G401 (cell line): ENCODE measurements at places on chromosomes 1 and 21.

DNA sequence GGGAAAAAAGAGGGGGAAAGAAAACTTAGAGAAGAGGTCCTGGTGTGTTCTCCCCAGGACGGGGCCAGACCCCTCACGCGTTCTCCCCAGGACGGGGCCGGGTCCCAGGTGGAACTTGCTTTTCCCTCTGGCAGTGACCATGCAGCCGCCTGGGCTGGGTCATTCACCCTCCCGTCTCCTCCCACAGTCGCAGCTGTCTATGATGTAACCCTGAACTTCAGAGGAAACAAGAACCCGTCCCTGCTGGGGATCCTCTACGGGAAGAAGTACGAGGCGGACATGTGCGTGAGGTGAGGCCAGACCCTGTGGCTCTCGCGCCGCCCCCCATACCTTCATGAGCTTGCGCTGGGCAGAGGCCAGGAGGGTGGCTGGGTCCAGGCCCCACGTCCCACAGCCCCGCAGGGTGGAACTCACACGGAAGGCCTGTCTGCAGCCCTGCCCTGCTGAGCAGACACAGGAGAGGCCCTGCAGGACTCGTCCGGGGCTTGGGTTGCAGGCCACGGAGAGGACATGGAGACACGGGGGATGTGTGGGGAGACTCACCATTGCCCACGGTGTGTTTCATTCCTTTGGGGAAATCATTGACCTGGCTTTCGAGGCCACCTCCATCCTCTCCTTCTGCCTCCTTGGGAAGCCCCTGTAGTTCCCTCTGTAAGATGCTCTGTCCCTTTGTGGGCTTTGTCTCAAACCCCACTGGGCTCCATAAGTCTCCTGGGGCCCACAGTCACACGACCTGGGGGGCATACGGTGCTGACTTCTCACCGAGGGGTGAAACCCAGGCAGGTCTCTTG lies 40.7 kb upstream of the TRAPPC10 start:
- DNase-seq, result no peak

DNA sequence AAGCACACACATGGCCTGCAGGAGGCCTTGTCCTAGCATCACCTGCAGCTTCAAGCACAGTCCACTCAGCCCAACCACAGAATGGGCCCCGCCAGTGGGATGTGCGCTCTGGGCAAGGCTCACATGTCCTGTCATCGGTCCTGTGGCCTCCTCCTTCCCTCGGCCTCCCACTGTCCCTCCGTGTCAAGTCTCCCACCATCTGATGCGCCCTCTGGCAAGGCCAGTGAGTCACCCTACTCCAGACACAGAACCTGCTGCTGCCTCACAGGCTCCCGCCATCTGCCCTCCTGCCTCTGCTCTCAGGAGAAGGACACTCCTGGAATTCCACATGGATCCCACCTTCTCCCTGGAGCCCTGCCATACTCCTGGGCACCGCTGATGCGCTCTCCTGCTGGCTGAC lies 14.2 kb downstream of the KCNAB2 start:
- no peak for DNase-seq

GRCh38 chr1:34858901-34859445 lies 576 bp downstream of the SMIM12 start:
- no peak for DNase-seq

- DNase-seq, result no peak
Measured at GRCh38 chr1:180451504-180451903, 50.9 kb downstream of the ACBD6 start.

DNA sequence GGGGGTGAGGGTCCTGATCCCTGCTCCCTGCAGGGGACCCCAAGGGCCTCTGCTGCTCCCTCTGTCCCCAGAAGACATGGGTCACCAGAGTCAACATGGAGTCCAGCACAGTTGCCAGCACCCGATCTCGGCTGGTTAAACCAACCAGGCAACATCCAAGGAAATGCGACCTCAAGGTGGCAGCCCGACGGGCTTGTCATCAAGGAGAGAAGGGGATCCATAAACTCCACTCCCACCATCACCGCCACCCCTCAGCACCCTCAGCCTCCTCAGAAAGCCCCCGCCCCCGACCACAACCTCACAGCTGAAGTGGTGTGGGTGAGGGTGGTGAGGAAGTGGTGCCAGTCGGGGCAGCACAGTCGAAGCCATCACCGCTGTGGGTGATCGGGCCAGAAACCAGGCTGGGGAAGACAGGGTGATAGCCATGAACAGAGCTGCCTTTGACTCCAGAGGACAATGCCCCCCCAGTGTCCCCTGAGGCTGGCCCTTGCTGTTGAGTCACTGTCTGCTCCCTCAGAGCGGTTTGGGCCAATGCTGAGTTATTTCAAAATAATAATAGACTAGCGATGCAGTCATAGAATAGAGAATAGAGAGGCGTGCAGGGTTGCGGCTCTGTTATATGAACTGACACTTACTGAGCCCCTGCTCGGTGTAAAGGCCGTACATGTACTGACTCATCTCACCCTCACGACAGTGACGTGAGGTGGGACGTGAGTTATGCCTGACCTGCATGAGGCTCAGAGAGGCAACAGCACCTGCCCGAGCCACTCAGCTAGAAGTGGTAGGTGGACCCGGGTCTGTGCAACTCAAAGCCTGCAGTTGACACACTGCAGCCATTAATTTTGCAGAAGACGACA lies 88.7 kb upstream of the IFFO2 start:
- DNase-seq, result no peak

- peak; percentile 38 for DNase-seq
Measured at GRCh38 chr1:3702990-3703728, 49.1 kb upstream of the CCDC27 start.
